Forelimb muscle (tissue), 1 donor: ENCODE measurements at places on chromosomes 7 and 10.

- no peak for DNase-seq
Observed at GRCh38 chr7:127208351-127208750, 44.4 kb downstream of the GRM8 start.

GRCh38 chr10:119391440-119392251 lies 150.9 kb downstream of the RGS10 start:
- no peak for DNase-seq

DNA sequence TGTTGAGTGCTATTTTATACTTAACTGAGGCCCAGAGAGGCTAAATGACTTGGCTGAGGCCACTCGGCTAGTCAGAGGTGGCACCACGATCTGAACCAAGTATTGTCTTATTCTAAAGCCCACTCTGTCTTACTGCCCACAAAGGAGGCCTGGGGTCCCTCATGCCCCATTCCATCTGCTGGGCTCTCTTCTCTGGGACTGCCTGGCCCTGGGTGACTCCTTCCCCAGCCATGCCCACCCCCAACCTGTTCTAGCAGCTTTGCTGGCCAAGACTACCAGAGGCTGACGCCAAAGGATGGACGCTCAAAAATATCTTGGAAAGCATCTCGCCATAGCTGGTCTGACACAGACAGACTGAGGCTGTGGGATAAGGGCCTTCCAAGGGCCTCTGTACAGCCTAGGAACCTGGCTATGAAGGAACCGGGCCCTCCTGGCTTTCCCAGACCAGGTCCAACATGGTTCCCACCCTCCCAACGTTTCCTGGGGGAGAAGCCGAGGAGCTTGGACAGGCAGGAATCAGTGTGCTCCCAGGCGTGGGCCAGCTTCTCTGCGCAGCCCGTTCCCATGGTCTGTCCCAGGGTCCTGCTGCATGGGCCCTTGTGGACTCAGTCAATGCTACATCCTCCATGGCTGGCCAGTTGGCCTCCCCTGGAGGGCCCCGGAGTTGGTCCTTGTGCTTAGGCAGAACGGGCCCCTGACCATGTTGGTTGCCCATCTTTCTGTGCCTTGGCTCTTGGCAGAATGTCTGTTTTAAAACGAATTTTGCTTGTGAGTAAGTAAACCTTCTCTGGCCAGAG lies 11.7 kb downstream of the HSPA12A start:
- DNase-seq: no peak

- DNase-seq: no peak
Observed at GRCh38 chr7:99005776-99006175, 127.4 kb downstream of the TRRAP start.

GRCh38 chr7:70654979-70655378 lies 477.0 kb upstream of the GALNT17 start:
- no peak for DNase-seq

- no peak for DNase-seq
Observed at GRCh38 chr10:116183733-116184511, 89.1 kb downstream of the GFRA1 start.

DNA sequence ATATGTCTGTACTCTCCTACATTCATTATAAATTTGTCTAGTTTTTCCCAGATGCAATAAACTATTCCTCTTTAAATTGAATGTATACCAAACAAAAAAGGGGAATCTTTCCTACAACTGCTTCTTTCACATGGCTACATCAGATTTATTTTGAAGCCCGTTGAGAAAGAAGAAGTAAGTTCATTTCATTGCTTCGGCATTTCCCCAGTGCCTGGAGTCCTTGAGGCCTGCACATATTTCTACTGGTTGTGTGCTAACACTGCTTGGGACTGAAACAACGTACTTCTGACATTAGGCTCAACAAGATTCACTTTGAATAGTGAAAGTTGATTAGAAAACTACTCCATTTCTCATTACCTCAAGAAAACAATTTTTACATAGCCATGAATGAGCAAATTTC lies 201.7 kb downstream of the PHF14 start:
- no peak for DNase-seq
